Panc1 (cell line): ENCODE measurements at places on chromosomes 4 and X. TPM values are rescaled to one million over a fixed set of nuclear protein-coding genes. Genes with fewer than 3 reads are reported as not detected.

The NSUN7 gene
- total RNA-seq, result 1.1 TPM

The VCX3B gene
- not detected for total RNA-seq

GRCh38 chr4:10098780-10099160 is 17.8 kb downstream of the WDR1 start:
- H3K27ac ChIP-seq, result no peak overlapping the region
- no peaks in the 10 kb centered on the region for H3K4me1 ChIP-seq
- H3K4me3 ChIP-seq, result no peak overlapping the region
- no peak for DNase-seq
- peaks cover 2% of the 10 kb centered on the region for H3K36me3 ChIP-seq
- no peaks in the 10 kb centered on the region for H3K27me3 ChIP-seq

- peaks cover 18% of the 10 kb centered on the region for H3K4me1 ChIP-seq
- H3K27me3 ChIP-seq, result no peaks in the 10 kb centered on the region
- H3K4me3 ChIP-seq, result peak overlapping the region; percentile 69
- no peaks in the 10 kb centered on the region for H3K36me3 ChIP-seq
- no peak for DNase-seq
Measured at GRCh38 chr4:1871471-1872021, 353 bp downstream of the NSD2 start.

DNA sequence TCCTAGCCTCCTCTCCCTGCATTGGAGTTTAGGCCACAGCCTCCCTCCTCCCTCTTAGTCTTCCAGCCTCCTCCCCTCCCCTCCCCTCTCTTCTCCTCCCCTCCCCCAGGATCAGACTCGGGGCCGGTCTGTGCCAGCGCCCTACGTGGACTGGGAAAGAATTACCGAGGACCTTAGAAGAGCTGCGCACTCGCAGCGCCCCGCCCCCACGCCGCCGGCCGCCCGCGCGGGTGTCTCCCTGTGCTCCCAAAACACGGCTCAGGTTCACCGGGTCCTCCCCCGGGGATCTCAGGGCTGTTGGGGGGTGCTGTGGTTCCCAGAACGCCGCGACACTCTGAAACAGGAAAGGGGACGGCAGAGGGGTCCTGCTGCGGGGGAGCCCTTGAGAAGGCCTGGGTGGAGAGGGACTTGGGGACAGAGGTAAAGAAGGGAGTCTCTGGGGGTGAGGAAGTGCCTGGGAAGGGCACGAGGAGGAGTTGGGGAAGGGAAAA is 122.3 kb upstream of the TBL1X start:
- no peak for DNase-seq
- H3K27ac ChIP-seq, result peak overlapping the region; percentile 44; the same call in 1 of the 2 replicates
- H3K4me1 ChIP-seq, result peaks cover 4% of the 10 kb centered on the region
- no peaks in the 10 kb centered on the region for H3K36me3 ChIP-seq
- peak overlapping the region; percentile 45 for H3K4me3 ChIP-seq
- H3K27me3 ChIP-seq, result no peaks in the 10 kb centered on the region

DNA sequence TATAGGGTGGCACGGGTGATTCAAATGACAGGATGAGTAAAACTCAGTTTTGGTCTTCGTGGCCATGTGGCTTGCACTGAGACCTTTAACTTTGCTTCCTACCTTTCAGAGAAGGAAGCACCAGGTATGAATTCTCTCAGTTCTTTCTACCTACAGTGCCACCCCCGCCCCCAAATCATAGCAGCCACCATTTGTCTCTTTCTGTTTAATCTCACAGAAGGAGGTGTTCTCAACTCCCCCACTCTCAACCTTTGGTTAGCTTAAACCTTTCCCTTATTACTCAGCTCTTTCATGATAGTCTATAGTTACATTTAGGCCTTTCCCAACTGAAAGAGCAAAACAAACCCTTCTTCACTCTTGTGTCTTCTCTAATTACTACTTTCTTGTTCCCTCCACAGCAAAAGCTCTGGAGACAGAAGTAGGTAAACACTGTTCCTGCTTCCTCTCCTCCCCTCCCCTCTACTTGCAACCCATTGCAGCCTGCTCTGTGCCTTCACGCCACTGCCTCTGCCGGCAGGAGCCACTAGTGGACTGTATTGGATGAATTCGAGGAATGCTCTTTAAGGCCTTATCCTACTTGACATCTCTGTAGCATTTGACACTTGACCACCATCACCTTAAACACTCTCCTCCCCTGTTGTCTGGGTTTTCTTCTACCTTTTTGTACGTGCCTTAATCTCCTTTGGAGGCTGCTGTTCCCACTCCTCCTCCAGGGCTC is 123.7 kb downstream of the AFF1 start:
- H3K36me3 ChIP-seq, result no peaks in the 10 kb centered on the region
- DNase-seq, result peak; percentile 8
- H3K4me1 ChIP-seq, result peaks cover 4% of the 10 kb centered on the region
- no peaks in the 10 kb centered on the region for H3K27me3 ChIP-seq
- H3K4me3 ChIP-seq, result no peak overlapping the region
